BE2C (cell line): ENCODE measurements at places on chromosomes 11 and 22.

DNA sequence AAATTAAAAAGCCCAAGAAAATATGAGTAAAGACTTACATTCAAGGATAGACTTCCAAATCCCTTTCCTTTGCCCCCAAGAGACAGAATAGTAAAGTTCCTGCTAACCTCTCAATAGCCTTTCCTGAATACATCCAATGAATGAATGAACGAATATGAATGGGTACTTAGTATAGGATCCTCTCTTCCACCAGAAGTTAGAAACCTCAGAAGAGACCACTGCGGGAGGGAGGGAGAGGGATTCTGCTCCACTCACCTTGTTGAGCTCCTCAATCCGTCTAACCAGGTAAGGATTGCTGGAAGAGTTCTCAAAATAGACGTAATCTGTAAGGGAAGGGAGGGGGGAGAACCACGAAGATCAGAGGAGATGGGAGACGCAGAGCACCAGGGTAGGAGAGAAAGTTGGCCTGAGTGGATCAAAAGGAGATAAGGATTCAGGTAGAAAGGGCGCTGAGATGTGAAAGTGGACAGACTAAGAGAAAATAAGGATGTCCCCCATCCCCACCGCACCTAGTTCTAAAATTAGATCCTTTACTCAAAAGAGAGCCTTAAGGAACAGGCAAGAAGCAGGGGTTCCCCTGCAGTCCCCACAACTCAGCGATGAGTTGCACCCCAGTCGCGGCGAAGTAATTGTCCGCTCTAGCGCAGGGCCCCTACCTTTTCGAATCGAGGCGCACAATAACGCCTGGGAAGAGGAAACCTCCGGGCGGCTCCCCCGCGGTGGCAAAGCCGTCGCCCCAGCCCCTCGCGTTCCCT lies 1.1 kb downstream of the MTA2 start:
- no peak for DNase-seq

DNA sequence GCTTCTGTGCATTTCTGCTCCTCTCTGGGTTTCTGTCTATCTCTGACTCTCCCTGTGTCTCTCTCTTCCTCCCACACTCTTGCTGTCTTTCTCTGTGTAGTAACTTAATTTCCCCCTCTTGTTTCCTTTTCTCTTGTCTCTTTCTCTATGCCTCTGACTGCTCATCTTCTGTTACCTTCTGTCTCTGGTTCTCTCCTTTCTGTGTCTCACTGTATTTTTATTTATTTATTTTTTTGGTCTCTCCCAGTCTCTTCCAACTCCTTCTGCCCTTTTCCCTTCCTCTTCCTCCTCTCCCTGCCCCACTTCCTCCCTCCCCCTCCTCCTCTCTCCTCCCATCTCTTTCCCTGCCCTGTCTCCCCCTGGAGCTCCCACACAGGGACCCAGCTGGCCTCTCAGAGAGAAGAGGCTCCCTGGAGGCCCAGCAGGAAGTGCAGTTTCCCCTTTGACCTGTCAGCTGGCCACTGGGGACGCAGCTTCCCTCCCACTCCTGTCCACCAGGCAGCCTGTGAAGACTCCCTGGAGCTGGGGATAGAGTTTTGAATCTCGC lies 38.3 kb upstream of the MYH9 start:
- no peak for DNase-seq

DNA sequence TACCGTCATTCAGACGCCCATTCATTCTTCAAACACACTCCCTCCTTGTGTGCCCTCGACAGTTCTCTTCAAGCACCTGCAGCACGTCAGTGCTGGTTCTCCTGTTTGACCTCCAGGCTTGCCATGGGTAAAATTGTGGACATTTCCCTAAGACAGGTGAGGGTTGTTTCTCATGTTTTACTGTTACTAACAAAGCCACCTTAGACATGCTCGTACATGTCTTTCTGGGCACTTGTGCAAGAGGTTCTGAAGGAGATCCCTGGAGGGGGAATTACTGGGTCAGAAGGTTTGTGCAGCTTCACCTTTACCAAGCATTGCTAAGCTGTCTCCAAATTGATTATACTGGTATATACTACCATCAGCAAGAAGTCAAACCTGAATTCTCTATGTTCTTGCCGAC lies 189.7 kb upstream of the TMEM45B start:
- no peak for DNase-seq

- no peak for DNase-seq
These were observed 18.4 kb downstream of the EIF1AD start for GRCh38 chr11:65983589-65983987.

- no peak for DNase-seq
These were observed 170.3 kb downstream of the ARHGAP42 start for GRCh38 chr11:100857236-100858005.

- no peak for DNase-seq
These were observed 495.6 kb upstream of the LRRC4C start for GRCh38 chr11:41955066-41955465.
